ENCODE measurements at places on chromosomes 7 and 10.

- no peak for DNase-seq
Observed at GRCh38 chr10:34479520-34480179, 335.4 kb downstream of the PARD3 start.

DNA sequence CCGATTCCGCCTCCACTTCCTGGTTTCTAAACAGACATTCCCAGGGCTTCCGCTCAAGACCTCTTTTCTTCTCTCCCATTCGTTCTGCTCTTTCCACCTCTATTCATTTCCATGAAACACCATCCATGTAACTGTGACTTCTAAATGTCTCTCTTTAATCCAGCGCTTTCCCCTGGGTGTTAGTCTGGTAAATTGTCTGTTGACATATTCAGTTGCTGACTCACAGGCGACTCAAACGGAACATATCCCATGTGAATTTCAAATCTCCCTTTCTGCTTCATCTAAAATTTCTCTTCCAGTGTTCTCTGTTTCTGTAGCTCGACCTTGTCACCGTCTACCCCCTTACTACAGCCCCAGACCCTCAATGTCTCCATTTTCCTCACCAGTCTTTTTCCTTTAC, 119.1 kb downstream of the PFKFB3 start:
- DNase-seq, result no peak

- no peak for DNase-seq
Observed at GRCh38 chr7:29723599-29723998, 82.7 kb upstream of the WIPF3 start.

- DNase-seq, result no peak
Observed at GRCh38 chr7:156558198-156558597, 82.4 kb upstream of the RNF32 start.

DNA sequence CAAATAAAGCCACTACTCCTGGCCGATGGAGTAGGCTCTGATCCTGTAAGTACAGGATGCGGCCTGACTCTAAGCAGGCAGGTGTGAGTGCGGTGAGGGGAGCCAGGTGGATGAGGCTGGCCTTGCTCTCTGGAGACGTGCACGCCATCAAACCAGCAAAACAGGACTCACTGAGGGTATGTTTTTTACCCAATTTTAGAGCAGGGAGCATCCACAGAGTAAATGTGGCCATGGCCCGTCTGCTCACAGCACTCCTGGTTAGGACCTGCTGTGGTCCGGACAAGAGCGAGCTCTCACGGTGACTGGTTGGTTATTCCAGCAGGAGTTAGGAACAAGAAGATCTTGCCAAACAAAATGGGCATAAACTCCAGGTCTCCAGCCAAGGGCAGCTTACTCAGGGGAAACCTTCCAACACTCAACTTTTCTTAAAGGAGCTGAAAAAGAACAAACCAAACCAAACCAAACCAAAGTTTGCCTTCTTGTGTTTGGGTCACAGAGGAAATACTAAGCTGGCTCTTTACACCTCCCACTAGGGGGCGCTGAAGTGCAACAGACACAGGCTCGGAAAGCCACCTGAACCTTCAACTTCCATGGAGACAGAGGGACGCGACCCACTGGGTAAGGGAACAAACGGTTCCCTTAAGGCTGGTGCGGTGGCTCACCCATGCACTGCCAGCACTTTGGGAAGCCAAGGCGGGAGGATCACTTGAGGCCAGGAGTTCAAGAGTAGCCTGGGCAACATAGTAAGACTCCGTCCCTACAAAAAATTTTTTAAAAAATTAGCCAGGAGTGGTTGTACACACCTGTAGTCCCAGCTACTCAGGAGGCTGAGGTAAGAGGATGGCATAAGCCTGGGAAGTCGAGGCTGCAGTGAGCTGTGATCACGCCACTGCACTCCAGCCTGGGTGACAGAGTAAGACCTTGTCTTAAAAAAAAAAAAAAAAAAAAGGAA, 122.4 kb downstream of the CLEC2L start:
- peak; percentile 75 for DNase-seq

DNA sequence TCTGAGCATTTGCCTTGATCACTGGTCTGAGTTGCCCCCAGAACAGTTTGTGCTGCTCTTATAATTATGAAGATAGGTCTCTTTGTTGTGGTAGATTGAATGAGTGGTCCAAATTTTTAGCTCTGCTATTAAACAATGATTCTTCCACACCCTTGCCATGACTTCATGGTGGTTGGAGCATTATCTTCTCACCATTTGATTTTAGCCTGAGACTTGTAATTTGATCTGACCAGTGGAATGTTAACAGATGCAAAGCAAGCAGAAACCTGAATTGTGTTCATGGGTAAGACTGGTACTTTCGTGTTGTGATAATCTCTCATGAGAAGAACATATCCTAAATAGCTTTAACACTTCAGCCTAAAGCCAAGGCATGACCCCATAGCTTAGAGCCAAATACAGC, 139.1 kb downstream of the TFPI2 start:
- no peak for DNase-seq

DNA sequence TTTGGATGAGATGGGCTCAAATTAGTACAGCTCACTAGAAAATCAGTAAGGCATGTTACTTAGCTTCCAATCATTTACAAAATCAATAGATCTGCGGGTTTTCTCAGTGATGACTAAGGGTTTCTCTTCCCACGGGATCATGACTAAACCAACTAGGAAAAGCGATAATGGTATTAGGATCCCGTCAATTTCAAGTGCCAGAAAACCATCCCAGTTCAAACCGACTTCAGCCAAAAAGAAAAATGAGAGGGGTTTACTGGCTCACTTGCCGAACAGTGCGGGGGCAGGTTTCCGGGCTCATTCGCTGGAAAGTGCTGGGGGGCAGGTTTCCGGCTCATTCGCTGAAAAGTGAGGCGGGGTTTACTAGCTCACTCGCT, 62.1 kb upstream of the LYZL2 start:
- no peak for DNase-seq

DNA sequence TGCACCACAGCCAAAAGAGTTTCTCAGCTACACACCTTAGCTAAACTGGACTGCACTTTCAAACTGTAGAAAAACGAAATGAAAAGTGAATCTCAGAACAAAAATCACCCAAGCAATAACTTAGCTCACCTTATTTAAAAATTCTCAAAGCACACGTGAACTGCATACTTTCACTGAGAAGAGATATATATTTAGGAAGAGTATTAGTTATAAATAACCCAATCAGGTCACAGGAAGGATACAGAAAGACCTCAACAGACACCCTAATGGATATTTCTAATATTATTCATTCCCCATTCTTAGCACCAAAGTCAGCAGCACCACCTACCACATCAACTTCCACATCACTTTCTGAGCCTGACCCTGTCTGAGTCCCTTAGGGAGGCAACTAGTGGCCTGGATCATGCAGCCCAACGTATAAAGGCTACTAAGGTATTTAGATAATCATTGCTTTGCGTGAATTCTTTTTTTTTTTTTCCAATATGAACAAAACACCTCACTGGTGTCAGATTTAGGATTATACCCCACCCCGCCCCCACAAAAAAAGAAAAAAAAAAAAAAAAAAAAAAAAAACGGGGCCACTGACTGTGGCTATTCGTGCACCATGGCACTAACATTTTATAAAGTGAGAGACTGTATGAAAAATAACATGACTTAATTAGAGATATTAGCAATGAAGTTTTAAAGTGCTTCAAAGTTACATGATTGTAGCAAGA, 2.6 kb downstream of the ABI1 start:
- DNase-seq, result no peak

DNA sequence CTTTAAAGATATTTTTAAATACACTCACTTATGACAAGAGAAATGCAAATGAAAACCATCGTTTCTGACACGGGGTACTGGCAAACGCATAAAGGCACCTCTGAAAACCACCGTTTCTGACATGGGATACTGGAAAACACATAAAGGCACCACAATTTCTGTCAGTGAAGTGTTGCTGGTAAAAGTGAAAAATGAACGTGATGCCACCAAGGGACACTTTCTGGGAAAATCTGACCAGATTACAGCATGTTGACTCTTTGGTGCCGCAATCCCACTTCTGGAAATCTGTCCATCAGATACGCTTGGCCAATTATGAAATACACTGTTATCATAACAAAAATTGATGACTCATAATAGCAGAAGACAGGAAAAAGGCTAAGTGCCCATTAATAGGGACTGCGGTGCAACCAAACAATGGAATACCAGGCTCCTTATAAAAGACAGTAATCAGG, 131.7 kb downstream of the ZMYND11 start:
- DNase-seq, result no peak

DNA sequence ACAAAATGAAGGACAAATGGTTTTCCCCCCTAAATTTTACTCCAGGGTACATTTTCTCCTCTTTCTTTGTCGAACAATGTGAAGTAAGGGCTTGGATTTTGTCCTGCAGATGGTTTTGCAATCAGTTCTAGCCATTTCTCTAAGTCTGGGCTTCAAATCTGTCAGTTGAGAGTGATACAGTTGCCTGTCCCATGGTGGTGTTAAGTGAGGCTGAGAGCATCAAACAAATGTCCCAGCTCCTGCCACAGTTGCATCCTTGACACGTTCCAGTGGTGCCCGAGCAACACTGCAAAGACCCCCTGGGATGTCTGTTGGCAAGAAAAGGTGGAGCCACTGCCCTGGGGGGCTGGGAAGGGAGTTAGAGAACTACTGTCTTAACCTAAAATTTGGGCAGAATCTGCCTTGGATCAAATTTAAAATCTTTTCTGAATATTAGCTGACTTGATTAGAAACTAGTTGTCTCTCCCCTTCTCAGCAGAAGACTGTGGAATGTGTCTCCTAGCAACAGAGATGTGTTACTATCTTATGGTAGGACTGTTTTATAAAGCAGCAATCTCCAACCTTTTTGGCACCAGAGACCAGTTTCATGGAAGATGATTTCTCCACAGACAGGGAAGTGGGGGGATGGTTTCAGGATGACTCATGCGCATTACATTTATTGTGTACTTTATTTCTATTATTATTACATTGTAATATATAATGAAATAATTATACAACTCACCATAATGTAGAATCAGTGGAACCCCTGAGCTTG, 102.0 kb upstream of the STEAP1B start:
- no peak for DNase-seq

DNA sequence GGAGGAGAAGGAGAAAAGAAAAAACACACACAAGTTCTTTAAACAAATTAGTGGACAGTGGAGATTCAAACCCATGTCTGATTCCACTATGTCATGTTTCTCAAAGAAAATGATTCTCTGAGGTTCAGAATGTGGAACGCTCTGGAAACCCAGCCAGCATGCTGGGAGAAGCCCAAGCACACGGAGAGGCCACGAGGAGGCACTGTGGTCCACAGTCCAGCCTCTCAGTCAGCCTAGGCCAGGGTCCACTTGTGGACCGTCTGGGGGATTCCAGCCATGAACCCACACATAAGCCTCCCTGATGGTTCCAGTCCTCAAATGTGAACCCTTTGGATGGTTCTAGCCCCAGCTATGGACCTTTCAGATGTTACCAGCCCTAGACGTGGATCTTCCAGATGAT, 73.4 kb downstream of the CAV1 start:
- no peak for DNase-seq

GRCh38 chr7:98911916-98912315, 33.6 kb downstream of the TRRAP start:
- no peak for DNase-seq

GRCh38 chr10:71712572-71713134, 6.9 kb downstream of the C10orf105 start:
- no peak for DNase-seq

- DNase-seq, result no peak
Observed at GRCh38 chr7:47944536-47945260, 3.6 kb downstream of the PKD1L1 start.

GRCh38 chr7:111091593-111092358, 849 bp downstream of the LRRN3 start:
- peak; percentile 65 for DNase-seq

- no peak for DNase-seq
Observed at GRCh38 chr10:14876764-14877163, 1.9 kb upstream of the SUV39H2 start.

DNA sequence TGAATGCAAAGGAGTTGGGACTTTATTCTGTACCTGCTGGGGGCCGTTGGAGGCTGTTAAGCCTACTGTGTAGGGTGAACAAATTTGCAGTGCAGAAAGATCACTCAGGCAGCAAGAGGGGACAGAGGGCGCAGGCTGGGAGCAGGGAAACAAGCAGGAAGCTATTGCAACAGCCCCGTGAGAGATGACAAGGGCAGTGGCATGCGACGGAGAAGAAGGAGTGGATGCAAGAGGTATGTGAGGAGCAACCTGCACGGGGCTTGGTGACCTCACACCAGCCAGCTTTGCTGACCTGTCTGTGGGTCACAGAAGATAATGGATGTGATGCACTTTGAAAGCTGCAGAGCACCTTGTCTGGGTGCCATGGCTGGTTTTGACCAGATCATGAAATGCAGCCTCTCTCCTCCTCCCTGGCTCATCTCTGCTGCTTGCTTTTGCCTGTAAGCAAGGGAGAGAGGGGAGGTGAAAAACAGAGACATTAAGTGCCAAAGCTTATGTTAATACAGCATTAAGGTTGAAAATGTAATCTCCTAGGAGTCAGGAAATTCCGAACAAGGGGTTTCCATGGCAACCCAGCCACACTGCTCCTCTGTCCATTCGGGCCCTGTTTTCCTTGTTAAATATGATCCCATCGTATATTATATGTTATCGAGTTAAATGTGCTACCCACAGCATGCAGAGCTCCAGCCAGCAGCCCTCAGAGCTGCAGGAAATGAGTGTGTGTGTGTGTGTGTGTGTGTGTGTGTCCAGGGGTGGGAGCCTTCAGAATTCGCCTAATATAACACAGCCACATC, 314.3 kb upstream of the ZMIZ1 start:
- no peak for DNase-seq

DNA sequence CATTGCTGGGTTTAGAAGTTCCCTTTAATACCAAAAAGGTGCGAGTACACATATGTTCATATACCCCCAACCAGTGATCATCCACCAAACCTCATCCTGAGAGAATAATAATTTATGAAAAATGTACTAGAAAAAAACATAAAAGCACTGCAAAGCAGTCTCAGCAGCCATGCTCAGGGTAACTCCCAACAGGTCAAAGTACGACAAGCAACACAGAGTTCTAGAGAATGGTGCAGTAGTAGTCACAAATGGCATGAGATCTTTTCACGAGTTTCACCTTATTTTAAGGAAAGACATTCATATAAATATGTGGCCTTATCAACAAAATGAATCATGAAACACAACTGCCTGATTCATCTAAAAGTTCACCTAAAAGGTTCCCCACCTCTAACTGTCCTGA, 338.5 kb downstream of the PARD3 start:
- no peak for DNase-seq

DNA sequence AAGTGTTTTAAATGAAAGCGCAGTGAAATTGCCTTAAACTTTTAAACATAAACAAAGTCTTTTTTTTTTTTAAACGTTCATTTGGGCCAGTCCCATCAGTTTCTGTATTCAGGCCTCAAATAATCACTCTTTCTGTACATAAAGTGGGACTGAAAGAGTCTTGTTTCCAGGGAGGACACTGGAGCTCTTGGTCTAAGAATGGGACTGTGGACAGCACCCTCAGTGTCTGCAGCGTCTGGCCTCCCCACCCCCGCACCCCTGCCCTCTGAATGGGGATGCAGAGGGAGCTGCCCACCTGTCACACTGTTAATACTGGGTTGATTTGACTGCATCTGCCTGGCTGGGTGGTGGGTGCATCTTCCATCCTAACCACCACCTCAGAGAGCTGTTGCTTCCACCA, 5.2 kb downstream of the ZNF365 start:
- no peak for DNase-seq

- no peak for DNase-seq
Observed at GRCh38 chr10:83880252-83880791, 259.0 kb upstream of the GHITM start.

All from NCI-H748 treated with DMSO at 0.1 percent for 48 hours (cell line).